ENCODE measurements at places on chromosomes 1 and 21.

GRCh38 chr1:151391079-151391563, 8.3 kb upstream of the PSMB4 start:
- DNase-seq, result no peak

- no peak for DNase-seq
Observed at GRCh38 chr1:47727051-47727696, 270.0 kb downstream of the TRABD2B start.

GRCh38 chr1:205250699-205251098, 23.0 kb downstream of the TMCC2 start:
- no peak for DNase-seq

- DNase-seq, result no peak
Observed at GRCh38 chr1:223212441-223212840, 69.4 kb upstream of the TLR5 start.

- no peak for DNase-seq
Observed at GRCh38 chr21:14880922-14881321, 183.9 kb downstream of the NRIP1 start.

DNA sequence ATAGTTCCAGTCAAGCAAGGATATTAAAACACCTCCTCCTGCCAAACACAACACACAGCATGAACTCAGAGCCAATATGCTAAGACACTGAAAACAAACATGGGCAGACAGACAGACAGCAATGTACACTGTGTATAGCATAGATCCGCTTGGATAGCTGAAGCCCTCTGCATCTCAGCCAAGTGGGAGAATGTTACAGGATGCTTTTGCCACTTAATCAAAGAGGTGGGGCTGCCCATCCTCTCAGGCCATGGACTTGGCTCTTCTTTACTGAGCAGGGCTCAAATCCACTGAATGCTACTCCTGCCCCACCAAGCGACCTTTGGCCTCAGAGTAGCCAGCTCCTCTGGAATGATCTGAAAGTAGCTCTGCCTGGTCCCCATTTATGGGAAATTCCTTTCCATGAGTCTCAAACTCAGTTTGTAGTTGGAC, 64.7 kb upstream of the NGF start:
- DNase-seq, result no peak

- DNase-seq, result peak; percentile 88
Observed at GRCh38 chr21:45554477-45555175, 12.4 kb upstream of the SLC19A1 start.

GRCh38 chr1:234760303-234760723, 150.3 kb upstream of the IRF2BP2 start:
- DNase-seq, result no peak

GRCh38 chr1:35398739-35399138, 130.2 kb downstream of the ZMYM4 start:
- DNase-seq, result no peak

GRCh38 chr1:62335656-62336055, 16.4 kb upstream of the KANK4 start:
- DNase-seq, result no peak

- DNase-seq, result no peak
Observed at GRCh38 chr1:13728091-13728715, 28.2 kb downstream of the PRDM2 start.

GRCh38 chr1:27332536-27333281, 9.1 kb upstream of the SYTL1 start:
- no peak for DNase-seq

DNA sequence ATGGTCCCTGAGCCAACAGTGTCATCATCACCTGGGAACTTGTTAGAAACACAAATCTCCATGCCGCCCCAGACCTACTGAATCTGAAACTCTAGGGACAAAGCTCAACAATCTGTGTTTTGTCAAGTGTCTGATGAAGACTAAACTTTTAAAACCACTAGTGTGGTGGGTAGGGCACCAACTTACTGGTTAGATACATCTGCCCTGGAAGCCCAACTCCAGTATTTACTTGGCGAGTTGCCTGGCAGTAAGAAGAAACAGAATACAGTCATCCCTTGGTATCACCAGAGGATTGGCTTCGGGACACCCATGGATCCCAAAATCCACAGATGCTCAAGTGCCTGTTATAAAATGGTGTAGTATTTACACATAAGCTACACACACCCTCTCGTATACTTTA, 367.9 kb upstream of the DUSP10 start:
- DNase-seq, result no peak

DNA sequence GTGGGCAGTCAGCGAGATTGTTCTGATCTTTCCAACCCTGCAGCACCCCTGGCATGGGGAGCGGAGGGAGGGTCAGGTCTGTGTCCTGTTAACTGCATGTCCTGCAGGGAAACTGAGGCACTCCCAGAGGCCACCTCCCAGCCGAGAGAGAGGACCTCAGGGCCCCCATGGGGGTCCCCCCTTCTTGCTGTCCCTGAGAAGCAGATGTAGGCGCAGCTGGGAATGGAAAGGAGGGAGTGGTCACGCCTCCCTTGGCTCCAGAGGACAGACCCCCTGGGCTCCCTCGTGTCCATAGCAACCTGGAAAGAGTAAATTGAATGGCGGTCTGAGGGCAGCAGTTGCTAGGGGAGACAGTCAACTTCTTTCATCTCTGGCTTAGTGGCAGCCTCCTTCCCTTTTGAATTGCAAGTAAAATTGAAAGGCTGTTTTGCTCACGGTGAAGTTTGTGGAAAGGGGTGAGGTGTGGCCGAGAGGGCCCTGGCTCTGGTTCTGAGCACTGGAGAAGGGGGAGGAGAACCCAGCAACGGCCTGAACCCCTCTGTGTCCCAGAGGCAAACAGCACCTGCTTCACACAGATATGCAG, 4.9 kb downstream of the CROCC start:
- DNase-seq, result no peak

DNA sequence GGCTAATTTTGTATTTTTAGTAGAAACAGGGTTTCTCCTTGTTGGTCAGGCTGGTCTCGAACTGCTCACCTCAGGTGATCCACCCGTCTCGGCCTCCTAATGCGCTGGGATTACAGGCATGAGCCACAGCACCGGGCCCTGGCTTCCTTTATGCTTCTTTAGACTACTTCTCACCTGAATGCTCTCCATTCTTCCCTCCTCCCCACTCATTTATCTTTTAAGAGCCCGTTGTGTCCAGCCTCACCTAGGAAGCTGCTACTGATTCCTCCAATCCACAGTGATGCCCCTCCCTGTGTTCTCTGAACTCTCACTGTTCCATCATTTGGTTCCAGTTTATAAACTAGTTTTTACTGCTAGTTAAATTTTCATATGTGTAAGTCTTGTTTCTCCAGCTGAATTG, 44.9 kb upstream of the NR5A2 start:
- DNase-seq, result no peak

DNA sequence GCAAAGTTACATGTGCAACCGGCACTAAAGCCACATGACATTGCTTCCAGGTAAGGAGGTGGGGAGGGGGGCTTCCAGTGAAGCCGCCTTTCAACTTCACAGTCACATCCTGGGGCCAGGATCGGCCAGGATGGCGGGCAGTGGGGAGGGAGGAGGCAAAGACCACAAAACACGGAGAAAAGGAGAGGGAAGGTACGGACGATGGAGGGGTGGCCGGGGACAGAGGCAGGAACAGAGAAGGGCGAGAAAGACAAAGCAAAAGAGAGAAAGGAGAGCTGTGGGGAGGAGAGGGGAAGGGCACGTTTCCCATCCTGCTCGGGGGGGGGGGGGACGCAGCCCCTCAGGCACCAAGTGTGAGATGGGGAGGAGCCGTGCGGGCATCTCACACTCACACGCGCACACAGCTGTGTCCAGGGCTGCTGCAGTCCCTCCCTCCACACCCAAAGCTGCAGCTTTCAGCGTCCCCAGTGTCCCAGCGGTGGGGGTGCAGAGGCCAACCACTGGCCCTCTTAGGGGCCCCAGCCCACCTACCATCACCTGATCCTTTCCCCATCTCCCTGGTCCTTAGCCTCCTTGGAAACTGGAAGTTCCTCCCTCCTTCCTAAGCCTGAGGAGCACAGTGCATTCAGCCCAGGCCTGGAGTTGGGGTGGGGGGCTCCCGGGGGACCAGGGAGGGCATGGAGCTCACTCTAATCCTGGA, 2.4 kb downstream of the SH2D5 start:
- no peak for DNase-seq

DNA sequence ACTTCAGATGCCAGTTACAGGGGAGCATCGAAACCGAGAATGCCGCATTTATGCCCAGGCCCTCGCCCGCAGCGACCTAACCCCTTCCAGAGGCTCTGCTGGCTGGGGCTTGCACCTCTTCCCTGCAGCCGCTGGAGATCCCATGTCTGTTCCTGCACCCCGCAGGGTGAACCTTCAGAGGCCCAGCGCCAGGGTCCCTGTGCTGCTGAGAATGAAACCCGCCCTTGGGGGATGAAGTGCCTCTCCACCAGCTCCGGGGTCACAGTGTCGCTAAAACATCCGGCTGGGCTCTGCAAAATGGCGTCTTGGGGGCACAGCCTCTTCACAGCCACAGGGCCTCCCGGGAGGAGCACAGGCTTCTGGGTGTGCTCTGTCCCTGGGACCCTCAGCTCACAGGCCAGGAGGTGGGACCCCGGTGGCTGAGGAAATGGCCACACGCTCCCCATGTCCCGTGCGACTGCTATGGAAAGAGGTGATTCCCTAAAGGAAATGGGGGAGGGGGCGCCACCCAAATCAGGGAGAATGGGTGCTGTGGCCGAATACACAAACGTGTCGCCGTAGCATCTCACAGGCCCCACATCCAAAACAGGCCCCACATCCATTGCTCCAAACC, 39.9 kb upstream of the TSPEAR start:
- DNase-seq, result no peak

DNA sequence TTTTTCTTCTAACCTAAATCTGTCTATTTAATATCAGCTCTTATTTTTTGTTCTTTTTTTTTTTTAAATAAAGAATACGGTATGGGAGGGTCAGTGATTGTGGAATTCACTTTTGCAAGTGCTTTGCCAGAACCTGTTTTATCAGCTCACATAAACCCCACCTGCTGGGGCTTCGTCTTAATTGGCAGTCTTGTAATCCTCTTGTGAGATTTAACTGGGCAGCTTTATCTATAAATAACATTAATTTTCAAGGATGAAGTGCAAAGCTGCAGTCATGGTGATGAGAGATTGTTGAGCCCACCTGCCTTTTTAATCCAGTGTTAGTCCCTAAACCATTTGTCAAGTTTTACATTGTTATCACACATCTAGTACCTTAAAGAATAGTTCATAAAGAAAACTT, 18.2 kb upstream of the PDC start:
- DNase-seq, result no peak

DNA sequence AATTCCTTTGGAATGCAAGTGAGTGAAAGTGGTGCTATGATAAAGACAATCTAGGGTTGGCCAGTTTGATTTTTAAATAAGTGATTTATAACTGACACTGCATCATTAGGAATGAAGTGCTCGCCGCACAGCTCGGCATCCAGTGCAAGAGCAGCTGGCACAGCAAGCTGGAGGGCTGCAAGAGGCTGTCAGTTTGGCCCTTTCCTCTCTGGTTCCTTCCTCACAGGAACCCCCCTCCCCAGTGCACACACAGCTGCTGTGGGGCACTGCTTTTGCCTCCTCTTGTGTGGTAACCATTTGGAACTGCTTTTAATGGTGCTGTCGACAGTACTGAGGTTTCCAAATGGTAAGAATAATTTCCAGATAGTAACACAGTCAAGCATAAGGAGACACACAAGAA, 10.4 kb upstream of the BCAR3 start:
- no peak for DNase-seq

GRCh38 chr1:87252406-87252805, 76.3 kb upstream of the LMO4 start:
- DNase-seq, result no peak

GRCh38 chr1:223224465-223224864, 81.4 kb upstream of the TLR5 start:
- DNase-seq, result no peak

- no peak for DNase-seq
Observed at GRCh38 chr1:69246710-69247109, 321.0 kb upstream of the LRRC7 start.

DNA sequence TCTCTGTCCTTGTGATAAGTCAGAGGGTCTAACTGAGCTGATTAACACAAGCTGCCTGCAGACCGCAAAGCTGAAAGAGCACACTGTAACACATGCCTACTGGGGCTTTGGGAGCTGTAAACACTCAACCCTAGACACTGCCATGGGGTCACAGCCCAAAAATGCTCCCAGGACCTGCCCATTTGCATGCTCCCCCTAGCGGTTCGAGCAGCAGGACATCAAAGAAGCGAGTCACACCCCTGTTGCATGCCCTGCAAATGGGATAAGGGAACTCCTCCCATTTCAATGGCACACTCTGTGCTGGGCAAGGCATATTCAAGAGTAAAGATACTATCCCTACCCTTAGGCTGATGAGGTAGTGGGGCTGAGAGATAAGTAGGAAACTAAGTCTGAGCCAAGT, 22.8 kb downstream of the LCE3E start:
- DNase-seq, result no peak

DNA sequence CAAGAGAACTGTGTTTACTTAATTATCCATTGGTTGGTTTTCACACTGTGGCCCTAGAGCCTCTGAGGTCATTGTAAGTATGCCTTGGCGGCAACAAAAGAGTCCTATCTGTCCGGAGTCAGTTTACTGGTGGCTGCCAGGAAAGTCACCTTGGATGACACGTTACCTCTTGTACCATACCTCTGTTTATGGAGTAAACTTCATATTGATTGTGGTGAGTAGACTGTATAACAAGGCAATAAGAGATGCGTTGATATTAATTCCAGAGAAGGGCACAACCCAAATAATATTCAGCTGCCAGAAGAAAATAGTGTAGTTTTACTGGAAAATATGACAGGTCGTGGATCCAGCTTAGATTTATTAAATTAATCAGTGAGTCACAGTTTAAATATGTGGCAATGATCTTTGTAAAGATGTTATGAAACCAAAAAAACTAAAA, 20.4 kb upstream of the KIF14 start:
- no peak for DNase-seq

DNA sequence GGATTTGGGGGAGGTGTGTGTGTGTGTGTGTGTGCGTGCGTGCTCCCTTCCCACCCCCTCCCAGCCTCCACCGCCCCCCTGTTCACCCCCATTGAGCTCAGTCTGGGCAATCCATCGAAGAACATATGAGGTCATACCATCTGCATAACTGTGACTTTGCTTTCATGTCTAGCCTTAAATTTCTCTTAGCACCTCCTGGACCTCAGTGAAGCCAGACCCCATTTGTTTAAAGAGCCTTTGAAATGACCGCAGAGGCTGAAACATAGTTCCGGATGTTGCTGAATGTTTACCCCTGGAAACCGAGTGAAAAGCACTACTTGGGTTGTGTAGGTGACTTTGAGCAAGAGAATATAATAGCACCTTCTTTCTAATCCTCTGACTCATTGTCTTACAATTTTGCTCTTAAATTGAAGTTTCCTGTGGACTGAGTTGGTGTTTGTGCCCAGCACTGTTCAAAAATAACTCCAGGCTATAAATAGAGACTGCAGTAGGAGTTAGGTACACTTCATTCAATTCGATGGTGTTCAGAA, 75.4 kb downstream of the UBE4B start:
- no peak for DNase-seq

- DNase-seq, result no peak
Observed at GRCh38 chr1:172941945-172942344, 108.8 kb downstream of the TNFSF18 start.

All from stimulated activated CD8-positive, alpha-beta memory T cell treated with anti-CD3 and anti-CD28 coated beads, Interleukin-4, amount 100 ng/mL, for 1 hour (primary cell).